ENCODE measurements at places on chromosomes 2 and 18. TPM values are rescaled to one million over a fixed set of nuclear protein-coding genes. Genes with fewer than 3 reads are reported as not detected.

- no peaks in the 10 kb centered on the region for H3K36me3 ChIP-seq
- no peaks in the 10 kb centered on the region for H3K4me1 ChIP-seq
- peaks cover 2% of the 10 kb centered on the region for H3K27me3 ChIP-seq
- no peak overlapping the region for H3K27ac ChIP-seq
- DNase-seq, result no peak
These were observed 57.4 kb downstream of the SPP2 start for GRCh38 chr2:234107861-234108260.

- peaks cover 24% of the 10 kb centered on the region for H3K36me3 ChIP-seq
- H3K4me3 ChIP-seq, result no peak overlapping the region
- no peaks in the 10 kb centered on the region for H3K4me1 ChIP-seq
- no peak overlapping the region for H3K27ac ChIP-seq
- DNase-seq, result no peak
- no peaks in the 10 kb centered on the region for H3K27me3 ChIP-seq
These were observed 12.6 kb downstream of the PIK3C3 start for GRCh38 chr18:41967680-41968079.

GRCh38 chr2:194346193-194346592 is 1310.8 kb upstream of the SLC39A10 start:
- H3K4me3 ChIP-seq, result no peak overlapping the region
- no peaks in the 10 kb centered on the region for H3K4me1 ChIP-seq
- DNase-seq, result no peak
- H3K27ac ChIP-seq, result no peak overlapping the region

- DNase-seq, result no peak
- H3K4me1 ChIP-seq, result peaks cover 15% of the 10 kb centered on the region
- no peak overlapping the region for H3K27ac ChIP-seq
- H3K36me3 ChIP-seq, result no peaks in the 10 kb centered on the region
- no peak overlapping the region for H3K4me3 ChIP-seq
These were observed 231.7 kb upstream of the HS6ST1 start for GRCh38 chr2:128550389-128550788.

The SLC5A7 gene
- total RNA-seq, result not detected

The CTAGE1 gene
- total RNA-seq, result not detected

The FAP gene
- not detected for total RNA-seq
